ENCODE measurements at places on chromosomes 13 and 19.

DNA sequence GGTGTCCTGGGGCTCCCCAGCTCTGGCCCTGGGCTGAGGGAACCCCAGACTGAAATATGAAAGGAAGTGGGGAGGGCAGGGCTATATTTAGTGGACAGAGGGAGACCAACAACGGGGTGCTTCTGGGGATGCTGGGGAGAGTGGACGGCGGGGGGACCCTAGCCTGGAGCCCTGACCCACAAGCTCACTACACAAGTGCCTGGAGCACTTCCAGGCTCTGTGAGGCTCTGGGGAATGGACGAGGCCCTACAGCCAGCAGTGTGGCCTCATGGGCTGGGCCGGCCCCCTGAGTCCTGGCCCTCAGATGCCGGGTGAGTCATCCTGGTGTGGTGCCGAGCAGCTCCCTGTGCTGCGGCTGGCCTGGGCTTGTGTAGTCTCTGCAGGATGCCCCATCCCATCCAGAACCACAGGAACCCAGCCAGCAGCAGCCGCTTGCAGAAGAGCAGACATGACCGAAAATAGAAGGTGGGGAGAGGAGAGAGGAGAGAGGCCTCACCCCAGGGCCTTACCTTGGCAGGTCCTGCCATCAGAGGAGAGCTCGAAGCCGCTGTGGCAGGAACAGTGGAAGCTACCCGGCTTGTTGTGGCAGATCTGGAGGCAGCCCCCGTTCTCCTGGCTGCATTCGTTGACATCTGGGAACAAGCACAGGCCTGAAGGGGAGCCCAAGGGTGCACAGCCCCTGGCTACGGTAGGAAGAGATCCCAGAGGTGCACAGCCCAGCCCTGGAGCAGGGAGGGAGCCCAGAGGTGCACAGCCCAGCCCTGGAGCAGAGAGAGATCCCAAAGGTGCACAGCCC lies 26.1 kb downstream of the GAS6 start:
- peak; percentile 81 for DNase-seq

DNA sequence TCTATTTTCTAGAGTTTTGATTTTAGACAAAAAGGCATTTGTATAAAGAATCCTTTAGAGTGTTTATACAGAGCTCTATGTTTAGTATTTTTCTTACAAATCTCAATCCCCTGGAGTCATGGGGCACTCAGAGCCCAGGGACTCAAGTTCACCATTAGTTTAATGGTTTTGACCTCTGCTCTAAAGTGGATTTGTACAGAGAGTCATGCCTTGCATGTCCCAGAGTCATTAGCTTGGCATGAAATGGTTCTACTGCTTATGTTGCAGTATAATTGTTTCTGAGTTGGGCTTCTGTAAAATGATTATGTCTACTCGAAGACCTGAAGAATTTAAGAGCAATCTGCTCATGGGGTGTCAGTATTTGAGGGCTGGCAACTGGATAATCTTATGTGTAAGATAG lies 406.2 kb downstream of the DLEU7 start:
- peak; percentile 73 for DNase-seq

DNA sequence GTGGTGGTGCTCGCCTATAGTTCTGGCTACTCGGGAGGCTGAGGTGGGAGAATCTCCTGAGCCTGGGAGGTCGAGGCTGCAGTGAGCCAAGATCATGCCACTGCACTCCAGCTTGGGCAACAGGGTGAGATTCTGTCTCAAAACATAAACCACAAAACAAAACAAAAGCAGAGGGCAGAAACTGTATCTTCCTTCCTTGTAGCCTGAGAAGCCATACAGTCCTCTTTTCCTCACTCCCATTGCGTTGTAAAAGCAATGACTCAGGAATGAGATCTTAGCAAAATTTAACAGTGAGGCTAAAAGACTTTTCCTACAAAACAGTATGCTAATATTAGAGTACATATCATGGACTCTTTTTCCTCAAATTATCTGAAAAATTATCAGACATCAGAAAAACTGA lies 130.9 kb downstream of the SHISA2 start:
- no peak for DNase-seq

- no peak for DNase-seq
These were observed 376.9 kb upstream of the SPRY2 start for GRCh38 chr13:80717776-80718175.

- no peak for DNase-seq
These were observed 1.6 kb upstream of the PPP1R12C start for GRCh38 chr19:55119053-55119452.

GRCh38 chr13:98216711-98217285 lies 39.7 kb upstream of the RNF113B start:
- no peak for DNase-seq

- DNase-seq = peak; percentile 59
These were observed 202.2 kb upstream of the STARD13 start for GRCh38 chr13:33487575-33488243.

- no peak for DNase-seq
These were observed 3.9 kb downstream of the SLC25A41 start for GRCh38 chr19:6429419-6430221.

DNA sequence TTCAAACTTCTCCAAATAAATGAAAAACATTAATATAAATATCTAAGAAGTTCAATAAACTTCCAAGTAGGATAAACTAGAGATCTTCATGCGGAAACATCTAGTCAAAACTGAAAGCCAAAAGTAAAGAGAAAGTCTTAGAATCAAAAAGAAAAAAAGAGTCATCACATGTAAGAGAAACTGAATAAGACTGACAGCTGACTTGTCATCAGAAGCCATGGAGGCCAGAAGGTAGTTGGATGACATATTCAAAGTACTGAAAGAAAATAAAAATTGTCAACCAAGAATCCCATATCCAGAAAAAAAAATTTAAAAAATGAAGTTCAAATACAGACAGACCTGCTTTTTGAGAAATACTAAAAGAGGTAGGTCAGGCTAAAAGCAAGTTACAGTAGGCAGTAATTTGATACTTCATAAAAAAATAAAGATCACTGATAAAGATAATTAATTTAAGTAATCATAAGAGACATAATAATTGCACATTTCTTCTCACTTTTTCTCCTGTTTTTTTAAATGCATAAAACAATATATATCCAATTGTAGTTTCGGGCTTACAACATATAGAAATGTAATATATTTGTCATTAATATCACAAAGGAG lies 327.6 kb upstream of the PCDH9 start:
- DNase-seq = no peak

- no peak for DNase-seq
These were observed 78.5 kb downstream of the SCGB2B2 start for GRCh38 chr19:34598217-34599155.

DNA sequence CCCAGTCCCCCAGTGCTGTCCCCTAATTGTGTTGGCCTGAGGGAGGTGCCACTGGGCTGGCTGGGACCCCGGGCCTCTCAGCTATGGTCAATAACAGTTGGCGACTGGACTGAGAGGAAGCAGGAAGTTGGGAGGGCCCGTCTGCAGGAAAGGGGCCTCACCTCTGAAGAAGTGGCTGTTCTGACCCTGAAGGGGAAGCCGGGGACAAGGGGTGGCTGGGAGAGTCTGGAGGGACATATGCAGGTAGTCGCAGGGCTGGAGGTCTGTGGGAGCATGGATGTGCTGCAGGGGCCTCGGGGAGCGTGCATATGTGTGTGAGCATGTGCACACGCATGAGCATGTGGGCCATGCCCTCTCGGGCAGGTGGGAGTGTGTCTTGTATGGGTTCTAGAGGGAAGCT lies 5.9 kb downstream of the PKN1 start:
- DNase-seq = no peak

GRCh38 chr19:58559275-58560006 lies 1.0 kb upstream of the UBE2M start:
- peak; percentile 92 for DNase-seq

- peak; percentile 47 for DNase-seq
These were observed 579 bp downstream of the CPT1C start for GRCh38 chr19:49691243-49692146.

DNA sequence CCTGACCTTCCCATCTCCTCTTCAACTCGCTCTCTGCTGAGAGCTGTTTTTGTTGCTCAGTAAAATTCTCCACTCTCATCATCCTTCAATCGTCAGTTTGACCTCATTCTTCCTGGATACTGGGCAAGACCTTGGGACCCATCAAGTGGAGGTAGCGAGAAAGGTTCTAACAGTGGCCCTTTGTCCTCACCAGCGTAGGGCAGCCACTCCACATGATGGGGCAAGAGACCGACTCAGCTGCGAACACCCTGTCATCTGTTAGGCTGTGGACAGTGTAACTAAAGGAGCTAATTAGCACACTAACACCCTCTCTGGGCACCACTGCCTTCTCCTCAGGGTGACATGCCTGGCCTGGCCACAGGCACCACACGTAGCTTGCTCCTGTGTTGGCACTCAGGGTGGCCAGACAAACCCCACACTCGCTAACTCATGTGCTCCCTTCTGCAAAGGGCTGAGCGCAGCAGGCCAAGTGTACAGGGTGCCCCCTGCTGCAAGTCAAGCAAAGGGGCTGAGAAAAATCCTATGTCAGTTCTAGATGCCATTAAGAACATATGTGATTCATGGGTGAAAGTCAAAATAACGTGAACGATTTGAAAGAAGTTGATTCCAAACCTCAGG lies 1216.0 kb downstream of the SLITRK5 start:
- DNase-seq = no peak

DNA sequence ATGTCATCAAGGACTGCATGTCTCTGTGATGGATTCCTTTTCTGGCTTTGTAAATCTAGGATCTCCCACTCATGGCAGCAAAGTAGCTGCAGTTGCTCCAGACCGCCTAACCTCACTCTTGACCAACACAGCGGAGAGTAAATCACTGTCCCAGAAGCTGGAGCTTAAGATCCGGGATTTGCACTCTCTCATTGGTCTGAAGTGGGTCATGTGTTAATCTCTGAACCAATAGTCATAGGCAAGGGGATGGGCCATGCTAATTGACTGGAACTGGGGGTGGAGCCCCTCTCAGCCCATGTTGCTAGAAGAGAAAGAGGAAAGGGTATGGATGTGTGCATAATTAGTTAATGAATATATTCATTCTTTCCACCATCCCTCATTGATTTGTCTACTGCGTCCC lies 34.0 kb downstream of the VAV1 start:
- no peak for DNase-seq

DNA sequence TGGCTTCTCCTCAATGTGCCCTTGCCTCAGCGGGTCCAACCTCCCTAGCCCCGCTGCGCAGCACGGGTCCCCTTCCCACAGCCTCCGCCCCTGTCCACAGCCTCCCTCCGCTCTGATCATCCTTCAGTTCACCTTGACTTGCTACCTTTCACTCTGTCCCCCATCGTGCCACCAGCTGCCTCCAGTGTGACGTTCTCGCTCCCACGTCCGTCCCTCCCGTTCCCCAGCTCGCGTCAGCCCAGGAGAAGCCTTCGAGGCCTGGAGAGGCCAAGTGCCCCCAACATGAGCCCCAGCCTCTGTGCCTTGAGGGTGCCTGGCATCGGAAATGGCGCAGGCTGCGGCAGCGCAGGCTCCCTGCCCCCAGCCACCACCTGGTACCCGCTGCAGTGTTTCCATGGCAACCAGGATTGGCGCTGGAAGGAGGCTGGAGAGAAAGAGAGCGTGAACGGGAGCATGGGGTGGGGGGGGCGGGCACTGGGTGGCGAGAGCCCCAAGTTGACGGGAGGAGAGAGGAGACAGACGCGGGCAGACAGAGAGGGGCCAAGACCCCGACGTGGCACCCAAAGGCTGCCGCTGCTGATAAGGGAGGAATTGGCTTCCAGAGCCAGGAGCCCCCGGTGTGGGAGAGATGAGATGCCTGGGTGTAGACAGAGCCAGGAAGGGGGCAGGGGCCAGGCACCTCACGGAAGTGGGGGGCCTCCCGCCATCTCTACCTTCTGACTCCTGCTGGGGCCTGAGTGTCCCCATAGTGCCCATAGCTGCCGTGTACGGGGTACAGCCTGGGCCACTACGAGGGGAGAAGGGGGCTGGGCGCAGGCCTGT lies 844 bp upstream of the ASPDH start:
- DNase-seq = no peak

DNA sequence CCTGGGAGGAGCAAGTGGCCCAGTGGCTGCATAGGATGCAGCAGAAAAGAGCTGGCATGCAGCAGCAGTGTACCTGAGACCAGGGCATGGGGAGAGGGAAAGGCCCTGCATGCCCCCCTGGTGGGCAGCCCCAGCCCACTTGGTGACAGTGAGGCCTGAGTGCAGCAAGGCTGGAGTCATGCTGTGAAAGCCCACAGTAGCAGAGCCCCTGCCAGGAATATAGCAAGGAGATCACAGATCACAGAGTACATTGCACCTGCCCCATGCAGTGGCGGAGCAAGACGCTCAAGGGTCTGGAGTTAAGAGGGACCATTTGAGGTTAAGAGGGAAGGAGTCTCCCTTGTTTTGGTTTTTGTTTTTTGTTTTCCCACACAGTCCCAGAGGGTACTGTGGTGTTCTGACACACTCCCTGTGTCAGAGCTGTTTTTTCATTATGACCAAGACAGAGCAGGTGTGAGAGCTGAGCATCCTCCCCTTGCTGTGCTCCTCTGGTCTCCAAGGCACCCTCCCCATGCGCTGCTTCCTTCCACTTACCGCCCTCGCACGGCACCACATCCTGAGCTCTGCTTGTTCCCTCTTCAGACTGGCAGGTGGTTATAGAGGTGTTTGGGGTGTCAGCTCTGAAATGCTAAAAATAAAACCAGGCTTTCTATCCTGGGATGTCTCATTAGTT lies 85.0 kb upstream of the UBL3 start:
- DNase-seq = no peak

- DNase-seq = no peak
These were observed at the start of gene COX7A1 for GRCh38 chr19:36152352-36153091. TSS of gene COX7A1 (minus strand) at chr19:36152447. CDS start at chr19:36152407, 40 bp downstream.

- DNase-seq = no peak
These were observed 5.9 kb downstream of the ARHGEF1 start for GRCh38 chr19:41888926-41889325.

DNA sequence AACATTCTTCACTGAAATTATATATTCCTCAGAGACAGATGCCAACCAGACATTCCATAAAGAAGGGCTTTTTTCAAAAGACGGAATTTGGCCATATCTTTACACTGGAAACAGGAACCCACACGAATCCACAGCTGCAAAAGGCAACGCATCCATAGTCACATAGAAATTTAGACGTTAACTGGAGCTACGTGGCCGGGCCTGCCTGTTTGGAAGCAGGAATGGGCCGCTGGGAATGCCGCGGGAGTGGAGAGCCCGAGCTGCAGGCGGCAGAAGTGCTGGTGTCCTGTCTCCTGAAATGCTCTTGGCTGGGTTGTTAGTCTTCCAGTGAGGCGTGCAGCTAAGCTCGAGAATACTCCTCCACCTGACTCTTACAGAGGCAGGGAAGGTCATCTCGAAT lies 122.2 kb downstream of the KL start:
- no peak for DNase-seq

GRCh38 chr13:81551036-81551435 lies 1210.1 kb upstream of the SPRY2 start:
- no peak for DNase-seq

- no peak for DNase-seq
These were observed 20.0 kb upstream of the SPACA7 start for GRCh38 chr13:112356190-112356589.

- DNase-seq = peak; percentile 87
These were observed 5.9 kb downstream of the STARD13 start for GRCh38 chr13:33279414-33280278.

GRCh38 chr13:111347438-111347837 lies 27.0 kb downstream of the TEX29 start:
- no peak for DNase-seq

DNA sequence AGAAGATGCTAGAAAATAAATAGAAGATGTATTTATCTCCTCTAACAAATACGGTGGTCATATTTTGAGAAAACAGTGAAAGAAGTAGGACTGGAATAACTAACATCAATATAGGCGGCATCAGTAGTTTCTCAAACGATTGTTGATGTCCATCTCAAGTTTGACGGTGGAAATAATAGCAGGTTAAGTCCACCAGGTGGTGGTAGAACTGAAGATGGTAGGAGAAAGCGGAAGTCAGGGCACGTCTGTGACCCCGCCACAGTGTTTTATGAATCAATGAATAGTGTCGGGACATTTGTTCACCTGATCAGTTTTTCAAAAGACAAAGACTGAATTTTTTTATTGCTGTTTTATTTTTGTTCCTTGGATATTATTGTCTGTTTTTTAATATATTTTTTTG lies 706.4 kb upstream of the SLC10A2 start:
- no peak for DNase-seq

Measured in foreskin melanocyte (primary cell).